ENCODE measurements at places on chromosomes 12 and 14.

- DNase-seq, result no peak
Measured at GRCh38 chr14:96195441-96196081, 9.1 kb upstream of the BDKRB2 start.

DNA sequence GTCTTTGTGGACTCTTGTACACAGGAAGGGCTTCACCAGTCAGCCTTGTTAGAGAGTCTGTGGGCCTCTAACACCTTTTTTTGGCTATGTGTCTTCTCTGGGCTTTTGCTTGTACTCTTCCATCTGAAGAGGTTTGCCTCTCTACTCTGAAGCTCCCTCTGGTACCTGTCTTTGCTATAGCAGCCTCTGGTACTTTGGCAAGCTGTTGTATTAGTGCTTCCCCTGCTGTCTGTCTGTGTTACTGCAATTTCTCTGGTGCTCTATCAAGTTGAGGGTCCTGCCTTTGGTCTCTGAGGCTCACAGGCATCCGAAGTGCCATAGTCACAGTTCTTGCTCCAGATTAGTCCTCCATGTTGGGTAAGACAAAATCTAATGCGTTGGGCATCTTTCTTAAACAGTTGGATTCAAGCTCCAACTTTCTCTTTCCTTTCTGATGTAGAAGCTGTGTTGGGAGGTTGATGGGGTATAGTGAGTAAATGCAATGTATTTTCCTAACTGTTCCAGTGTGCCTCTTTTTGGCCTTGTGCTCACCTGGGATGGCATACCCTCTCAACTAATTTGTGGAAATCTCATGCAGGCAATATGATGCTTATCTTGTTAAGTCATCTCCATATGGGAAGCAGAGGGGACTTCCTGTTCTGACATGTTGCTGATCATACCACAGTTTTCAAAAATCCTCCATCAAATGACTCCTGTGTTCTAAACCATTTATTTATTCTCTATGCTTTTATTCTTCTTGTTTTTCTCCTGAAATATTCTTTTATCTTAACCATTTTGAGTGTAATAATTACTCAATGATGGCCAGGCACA is 88.8 kb downstream of the ATF7IP start:
- DNase-seq, result peak; percentile 8

DNA sequence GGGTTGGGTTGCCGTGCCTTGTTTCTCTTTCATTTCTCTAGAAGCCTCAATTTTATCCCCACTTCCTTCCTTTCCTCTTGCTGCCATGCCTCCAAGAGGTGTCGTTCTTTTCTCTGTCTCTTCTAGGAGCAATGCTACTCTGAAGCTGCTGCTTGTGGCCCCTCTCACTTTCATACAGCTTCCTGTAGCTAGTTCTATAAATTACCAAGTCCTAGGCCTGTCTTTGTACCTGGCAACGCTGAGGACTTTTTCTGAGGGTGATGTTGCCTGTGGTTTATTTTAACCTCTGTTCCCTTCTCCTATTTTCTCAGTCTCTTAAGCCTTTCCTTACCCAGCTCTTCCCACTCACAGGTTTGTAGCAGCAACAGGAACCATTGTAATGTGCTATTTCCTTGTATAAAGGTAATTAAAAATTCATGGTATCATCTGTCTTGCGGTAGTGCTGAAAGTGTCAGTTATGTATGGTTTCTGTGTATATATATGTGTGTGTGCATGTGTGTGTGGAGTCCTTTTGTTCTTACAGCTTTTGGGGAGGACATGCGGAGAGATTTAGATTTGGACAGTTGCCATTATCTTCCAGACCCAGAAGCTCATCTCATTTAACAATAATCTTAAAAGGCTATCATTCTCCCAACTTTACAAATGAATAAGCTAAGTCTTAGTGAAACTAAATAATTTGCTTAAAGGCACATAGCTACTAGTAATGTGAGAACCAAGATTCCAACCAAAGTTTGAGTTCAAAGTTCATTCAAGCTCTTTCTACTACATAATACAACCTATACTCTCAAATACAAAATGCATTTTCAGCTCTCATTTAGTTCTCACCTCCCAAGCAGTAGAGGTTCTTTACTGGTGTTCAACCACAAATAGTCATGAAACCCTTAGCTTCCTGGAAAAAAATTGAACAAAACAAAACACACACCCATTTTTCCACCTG is 43.8 kb downstream of the DDHD1 start:
- no peak for DNase-seq

GRCh38 chr12:26196421-26196716 is 996 bp downstream of the SSPN start:
- DNase-seq, result no peak

GRCh38 chr12:88969127-88969526 is 383.2 kb downstream of the DUSP6 start:
- no peak for DNase-seq

DNA sequence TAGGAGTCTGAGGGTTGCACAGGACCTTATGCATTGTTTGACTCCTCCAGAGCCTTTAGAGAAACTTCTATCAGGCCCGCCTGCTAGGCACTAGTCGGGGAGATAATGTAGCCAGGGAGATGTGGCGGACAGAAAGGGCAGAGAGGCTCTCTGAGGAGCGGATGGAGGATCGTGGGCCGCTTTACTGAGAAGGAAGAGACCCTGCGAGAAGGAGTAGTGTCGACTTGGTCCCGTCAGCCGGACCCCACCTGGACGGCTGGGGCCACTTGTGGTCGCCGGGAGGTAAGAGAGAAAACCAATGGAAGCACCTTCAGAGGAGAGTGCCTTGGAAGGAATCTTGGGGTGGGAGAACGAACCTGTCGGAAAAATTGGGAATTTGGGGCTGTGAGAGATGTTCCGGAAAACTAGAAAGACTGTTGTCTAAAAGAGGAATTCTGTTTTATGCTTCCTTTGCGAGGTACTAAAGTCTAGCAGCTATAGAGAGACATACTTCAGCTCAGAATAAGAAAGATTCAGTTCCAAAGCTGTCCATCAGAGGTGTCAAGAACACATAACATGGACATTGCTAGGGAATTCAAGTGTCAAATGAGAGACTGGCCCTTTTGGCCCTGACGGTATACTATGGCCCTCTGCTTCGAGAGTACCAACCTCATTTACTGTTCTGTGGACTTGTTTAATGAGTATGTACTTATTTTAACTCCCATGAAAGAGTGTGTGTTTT is 660 bp upstream of the MCRS1 start:
- DNase-seq, result no peak
